ENCODE measurements at places on chromosomes 12 and 14.

GRCh38 chr12:124463341-124463921 lies 104.0 kb downstream of the NCOR2 start:
- no peak for DNase-seq

DNA sequence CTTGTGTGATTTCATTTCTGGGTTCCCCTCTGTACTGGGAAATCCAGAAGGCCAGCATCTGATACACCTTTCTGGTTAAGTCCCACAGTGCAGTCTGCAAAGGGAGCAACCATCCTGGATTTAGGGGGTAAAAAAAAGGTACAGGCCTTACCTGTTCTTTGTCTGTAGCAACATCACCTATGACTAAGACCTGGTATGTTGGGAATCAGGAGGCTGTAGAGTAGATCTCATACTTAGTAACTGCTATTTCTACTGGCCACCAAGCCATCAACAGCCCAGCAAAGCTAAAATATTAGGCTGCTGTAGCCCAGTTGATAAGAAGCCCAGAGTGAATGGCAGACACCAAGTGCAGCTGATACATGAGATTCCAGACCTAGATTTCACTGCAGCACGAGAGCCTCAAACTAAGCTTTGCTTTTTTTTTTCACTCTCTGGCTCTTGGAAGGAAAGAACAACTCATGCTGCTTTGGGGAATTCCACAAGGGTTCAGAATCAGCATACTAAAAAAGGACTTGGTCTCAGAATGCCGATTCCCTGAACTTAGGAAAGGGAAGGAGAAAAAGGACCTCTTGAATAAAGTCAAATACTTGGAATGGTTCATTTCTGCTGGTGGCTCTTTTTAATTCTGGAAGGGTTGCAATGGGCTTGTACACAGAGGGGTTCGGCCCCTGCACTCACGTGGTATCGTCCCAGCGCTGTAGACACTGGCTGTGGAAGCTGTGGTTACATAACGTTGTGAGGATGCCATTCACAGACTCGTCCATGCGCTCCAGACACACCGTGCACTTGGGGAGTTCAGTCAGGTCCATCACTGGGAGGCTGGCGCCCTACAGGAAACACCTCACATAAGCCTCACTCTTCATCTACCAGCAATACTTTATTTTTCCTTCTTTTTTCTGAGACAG lies 20.5 kb downstream of the BRAP start:
- DNase-seq, result no peak

DNA sequence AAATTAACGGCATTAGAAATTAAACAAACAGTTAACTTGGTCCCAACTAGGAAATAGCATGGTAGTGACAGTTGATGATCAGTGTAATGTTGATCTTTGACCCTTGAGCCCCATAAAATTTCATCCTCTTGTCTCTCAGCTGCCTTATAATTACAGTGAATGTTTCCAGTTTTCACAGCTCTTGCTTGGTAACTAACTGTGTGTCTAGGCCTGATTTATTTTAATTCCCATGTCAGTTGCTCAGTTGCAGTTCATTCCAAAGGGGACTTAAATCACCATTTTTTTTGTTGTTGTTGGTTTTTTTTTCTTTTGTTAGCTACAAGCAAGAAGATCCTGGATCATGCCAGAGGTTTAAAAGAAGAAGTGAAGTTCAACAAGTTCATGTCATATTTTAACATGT lies 1883.7 kb upstream of the FLRT2 start:
- DNase-seq, result no peak

- DNase-seq, result no peak
Observed at GRCh38 chr12:3976351-3976938, 103.2 kb upstream of the PARP11 start.

- DNase-seq, result no peak
Observed at GRCh38 chr14:86153480-86153879, 623.5 kb downstream of the FLRT2 start.

DNA sequence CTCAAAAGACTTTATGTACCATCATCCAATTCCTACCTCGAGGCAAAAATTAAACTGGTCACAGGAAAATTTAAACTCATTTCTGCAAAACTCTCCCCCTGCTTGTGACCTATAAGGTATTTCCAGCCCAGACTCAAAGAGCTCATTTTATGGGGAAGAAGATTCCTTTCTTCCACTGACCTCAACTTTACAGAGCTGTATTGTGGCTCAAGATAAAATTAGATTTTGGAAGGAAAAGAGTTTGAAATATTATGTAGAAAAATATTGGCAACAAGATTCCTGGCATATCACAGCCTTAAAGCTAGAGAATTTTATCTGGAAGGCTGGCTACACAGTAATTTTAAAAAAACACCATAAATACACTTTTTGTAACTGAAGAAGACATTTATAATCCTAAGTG lies 91.7 kb downstream of the STXBP6 start:
- no peak for DNase-seq

GRCh38 chr14:32977913-32978312 lies 39.2 kb downstream of the NPAS3 start:
- no peak for DNase-seq

All from H54 (cell line).